ENCODE measurements at places on chromosomes 6 and 20.
A peak's percentile ranks its signal among the peaks of the same experiment; 100 is the strongest.

- DNase-seq, result no peak
Observed at GRCh38 chr20:59765599-59766177, 161.3 kb downstream of the PHACTR3 start.

- DNase-seq, result no peak
Observed at GRCh38 chr6:168100011-168100802, 21.2 kb upstream of the FRMD1 start.

DNA sequence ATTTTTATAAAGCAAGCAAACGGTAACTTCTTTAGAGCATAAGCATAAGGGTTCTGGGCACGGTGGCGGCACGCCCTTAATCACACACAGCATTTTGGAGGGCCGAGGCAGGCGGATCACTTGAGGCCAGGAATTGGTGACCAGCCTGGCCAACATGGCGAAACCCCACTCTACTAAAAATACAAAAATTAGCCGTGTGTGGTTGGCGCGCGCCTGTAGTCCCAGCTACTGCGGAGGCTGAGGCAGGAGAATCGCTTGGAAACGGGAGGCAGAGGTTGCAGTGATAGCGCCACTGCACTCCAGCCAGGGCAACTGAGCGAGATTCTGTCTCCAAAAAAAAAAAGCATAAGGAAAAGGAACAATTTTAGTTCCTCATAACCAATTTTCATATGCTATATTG is 2.6 kb downstream of the SENP6 start:
- DNase-seq, result no peak

DNA sequence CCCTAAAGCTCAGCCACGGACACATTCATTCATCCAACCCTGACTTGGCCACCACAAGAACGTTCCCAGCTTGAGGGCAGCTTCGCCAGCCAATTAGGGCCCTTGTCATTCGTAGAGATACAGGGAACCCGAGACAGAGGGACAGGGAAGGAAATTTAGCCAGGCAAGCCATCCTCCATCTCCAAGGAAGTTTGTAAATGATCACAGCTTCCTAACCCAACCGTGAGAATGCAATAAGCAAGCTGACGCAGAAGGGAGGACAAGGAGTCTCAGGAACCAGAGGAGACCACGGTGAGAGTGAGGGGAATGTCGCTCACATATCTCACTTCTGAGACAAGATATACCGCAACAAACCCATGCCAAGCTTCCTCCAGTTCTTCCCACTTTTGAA is 1.4 kb downstream of the TRAM2 start:
- DNase-seq, result no peak

DNA sequence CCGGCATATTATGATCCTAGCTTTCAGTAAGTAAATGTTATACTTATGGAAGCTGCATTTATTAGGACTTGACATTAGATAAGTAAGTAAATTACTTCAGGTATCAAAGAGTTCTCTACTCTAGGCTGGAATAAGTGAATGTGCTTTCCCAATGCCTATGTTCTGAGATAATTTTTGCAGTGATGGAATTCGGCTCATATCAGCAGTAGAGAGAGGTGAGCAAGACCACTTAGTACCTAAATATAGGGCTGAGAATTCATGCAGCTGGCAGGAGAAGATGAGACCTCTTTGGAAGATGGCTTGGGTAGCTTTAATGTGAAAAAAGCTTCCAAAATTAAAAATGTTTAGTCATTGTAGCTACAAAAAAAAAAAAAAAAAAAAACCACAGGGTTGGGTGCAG is 13.3 kb upstream of the BEND3 start:
- no peak for DNase-seq

DNA sequence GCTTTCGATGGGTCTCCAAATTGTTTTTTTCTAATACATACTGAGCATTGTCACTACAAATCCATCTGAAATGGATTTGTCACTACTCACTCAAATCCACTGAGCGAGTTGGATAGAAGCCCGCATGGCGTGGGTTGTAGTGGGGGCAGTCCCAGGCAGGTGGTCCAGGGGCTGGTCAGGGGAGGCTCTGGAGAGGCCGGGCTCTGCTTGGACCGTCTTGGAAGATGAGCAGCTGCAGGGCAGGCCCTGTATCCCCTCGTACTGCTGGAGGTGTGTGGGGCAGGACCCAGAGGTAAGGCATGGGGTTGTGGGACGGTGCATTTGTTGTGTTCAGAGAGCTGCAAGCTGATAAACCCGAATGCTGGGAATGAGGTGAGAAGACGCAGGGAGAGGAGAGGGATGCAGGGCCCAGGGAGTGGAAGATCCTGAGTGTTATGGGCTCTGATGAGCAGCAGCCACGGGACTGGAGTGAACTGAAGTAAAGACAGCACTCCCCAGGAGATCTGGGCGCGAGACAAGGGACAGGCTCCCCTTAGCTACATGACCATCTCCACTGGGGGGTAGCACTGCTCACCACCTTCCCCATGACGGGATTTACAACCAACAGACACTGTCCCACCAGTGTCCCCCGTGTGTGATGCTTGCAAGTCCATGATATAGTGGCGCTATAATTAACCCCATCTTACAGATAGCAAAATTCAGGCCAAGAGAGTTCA is 45.9 kb downstream of the PSMG4 start:
- DNase-seq, result no peak

DNA sequence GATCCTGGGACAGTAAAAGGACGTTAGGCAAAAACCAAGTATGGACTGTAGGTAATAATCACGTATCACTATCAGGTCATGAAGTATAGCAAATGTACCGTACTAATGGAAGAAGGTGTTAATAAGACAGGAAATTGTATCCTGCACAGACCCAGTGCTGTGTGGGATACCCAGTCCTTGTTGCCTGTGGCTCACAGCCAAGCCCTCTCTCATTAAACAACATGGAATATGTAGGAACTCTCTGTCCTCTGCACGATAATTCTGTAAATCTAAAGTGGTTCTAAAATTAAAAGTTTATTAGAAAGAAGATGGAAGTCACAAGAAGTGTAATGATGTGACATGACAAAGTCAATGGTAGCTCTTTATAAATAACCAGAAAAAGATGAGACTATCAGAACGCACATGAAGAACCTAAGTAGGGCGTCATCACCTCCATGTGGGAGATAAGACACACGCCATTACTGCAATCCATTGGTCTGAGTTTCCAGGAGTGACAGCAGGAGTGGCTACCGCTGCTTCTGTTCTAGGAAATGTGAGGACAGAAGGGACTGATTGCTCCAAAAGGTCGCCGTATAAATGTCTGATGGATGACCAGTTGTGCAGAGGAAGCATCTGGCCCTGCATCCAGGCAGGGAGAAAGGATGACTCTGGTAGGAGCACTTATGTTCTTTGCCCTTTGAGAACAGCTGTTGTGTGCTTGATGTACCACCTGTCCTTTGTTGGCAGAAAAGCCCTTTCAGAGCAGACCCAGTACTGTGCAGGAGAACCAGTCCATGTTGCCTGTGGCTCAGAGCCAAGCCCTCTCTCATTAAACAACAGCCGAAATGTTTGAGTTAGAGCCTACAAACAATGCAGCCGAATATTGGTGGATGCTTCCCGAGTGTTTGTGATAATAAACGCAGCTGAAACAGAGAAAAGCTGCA is 125.6 kb downstream of the FIG4 start:
- no peak for DNase-seq

DNA sequence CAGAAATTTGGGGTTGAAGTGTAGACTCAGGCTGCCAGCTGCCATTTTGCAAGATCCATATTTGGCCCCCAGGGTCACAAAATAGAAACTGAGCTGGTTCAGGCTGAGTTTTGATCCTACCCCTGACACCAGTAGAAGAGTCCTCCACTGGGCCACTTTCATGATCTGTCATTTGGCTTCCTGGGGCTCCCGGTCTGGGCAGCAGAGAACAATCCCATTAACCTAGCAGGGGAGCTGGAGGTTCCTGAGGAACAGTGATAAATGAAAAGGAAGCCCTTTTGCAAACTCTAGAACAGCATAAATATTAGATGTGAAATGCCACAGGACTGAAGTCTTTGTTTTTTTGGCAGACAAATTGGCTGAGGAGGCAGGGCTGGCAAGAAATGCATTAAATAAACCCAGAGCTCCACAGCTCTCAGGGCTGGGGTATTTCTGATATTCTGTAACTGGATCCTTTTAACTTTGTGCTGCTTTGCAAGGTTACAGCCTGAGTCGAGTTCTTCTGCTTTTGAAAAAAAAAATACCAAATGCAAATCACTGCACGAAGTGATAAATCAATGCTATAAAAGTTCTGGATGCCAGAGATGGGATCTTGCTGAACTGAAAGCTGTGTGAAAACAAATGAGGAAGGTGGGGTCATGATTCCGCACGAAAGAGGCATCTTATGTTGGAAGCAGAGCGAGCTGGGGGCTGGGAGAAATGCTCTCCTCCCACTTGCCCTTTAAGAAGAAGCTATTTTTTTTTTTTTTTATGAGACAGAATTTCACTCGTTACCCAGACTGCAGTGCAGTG is 64.4 kb downstream of the SULF2 start:
- DNase-seq, result no peak

- DNase-seq, result no peak
Observed at GRCh38 chr6:96330884-96331283, 190.7 kb upstream of the UFL1 start.

GRCh38 chr6:39836606-39837005 is 44.4 kb downstream of the DAAM2 start:
- DNase-seq, result no peak

DNA sequence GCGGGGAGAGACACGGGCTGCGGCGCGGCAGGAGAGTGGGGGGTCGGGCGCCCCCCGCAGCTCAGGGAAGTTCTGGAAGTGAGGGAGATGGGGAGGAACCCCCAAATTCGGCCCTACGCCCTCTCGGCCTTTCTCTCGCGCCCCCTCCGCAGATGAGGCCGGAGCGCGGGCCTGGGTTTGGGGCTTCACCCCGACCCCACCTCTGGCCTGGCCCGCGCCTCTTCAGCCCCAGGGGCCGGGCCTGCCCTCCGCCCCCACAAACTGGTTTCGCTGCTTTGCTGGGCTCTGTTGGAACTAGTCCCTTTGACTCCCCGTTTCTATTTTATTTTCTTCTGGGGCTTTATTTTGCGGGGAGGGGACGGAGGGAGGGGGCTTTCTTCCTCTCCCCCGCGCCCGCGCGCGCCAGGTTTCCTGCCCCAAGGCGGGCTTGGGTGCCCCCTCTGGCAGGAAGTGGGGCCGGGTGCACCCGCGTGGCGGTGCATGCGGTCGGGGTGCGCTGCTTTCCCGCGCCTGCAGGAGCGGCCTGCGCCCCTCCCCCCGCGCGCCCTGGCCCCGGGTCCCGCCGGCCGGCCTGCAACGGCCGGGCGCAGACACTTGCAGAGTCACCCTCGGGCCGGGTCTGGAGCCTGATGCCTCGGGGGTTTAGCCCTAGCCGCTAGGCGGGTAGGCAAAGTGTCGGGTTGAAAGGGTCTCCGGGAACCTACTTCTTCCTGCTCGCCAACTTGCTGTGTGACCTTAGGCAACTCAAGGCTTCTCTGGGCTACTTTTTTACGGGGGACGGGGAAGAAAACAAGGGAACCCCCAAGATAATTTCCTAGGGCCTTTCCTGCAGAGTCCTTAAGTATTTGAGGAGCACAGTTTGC is 1.3 kb downstream of the HMGA1 start:
- peak; percentile 74 for DNase-seq

- no peak for DNase-seq
Observed at GRCh38 chr6:124977067-124977908, 15.1 kb downstream of the RNF217 start.

Data from CD4-positive, alpha-beta T cell treated with Interleukin-21 for 1 hour (primary cell).